Heart right ventricle (tissue), 16 donors: ENCODE measurements at places on chromosomes 11 and 22.

DNA sequence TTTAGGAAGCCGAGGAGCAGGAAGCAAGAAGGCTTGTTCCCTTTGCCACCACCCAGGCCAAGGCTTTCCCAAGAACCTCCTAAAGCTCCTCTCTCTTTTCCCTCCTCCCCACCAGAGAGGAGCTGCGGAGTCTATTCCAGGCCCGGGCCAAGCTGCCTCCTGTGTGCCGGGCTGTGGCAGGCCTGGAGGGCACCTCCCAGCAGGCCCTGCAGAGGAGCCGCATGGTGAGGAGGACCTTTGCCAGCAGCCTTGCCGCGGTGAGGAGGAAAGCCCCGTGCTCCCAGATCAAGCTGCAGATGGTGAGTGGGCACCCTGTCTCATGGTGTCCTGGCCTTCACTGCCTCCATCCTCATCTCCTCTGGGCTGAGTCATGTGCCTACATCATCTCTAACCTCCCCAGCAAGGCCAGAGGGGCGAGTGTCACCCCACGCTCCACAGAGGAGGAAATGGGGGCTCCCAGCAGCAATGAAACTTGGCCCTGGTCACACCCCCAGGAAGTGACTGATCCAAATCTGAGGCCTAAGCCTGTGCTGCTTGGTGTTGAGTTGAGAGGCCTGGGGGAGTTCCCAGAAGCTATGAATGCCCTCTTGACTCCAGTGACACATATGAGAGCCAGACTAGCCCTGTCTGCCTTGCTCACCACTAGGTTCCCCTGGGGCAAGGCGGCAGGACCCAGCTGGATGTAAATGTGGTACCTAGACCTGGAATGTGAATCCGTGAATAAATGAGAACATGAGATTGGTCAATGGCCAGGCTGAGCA is 104.2 kb downstream of the MYO18B start:
- DNase-seq = no peak

- DNase-seq = no peak
Observed at GRCh38 chr11:1228101-1228821, 5.4 kb downstream of the MUC5B start.

DNA sequence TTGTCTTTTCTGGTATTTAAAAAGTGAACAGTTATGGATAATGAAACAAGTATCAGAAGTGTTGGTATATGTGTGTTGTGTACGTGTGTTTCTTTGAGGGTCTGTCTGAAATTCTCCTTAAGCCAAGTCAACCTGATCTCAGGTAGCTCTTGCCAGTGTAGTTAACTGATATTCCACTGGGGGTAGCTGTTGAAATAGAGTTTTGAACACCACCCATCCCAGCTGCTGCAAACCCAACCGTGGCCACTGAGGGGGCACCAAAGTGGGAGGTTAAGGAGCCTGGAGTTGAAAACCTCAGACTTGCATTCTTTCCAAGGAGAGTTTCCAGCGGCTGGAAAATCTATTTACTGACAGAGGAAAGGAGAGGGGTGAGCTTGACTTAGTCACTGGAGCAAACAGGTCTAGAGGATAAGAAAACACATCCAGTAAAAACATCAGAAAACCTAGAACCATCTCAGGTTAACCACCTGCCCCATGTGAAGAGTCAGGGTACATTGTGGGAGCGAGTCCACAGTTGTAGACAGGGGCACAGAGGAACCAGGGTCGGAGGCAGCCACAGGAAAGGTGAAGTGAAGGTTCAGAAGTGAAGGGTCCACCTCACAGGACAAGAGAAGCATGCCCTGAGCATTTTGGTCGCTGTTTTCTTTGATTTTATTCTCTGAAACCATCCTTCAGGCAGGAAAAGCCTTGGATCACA is 8.8 kb upstream of the CUL5 start:
- no peak for DNase-seq

- DNase-seq = no peak
Observed at GRCh38 chr11:125401746-125402145, 94.3 kb downstream of the FEZ1 start.

- no peak for DNase-seq
Observed at GRCh38 chr11:85310479-85310878, 316.7 kb downstream of the DLG2 start.

- DNase-seq = peak; percentile 79
Observed at GRCh38 chr22:37905534-37906363, at the start of gene MICALL1. Gene MICALL1 (plus strand): TSS chr22:37906297. CDS start chr22:37906423, 126 bp downstream.

DNA sequence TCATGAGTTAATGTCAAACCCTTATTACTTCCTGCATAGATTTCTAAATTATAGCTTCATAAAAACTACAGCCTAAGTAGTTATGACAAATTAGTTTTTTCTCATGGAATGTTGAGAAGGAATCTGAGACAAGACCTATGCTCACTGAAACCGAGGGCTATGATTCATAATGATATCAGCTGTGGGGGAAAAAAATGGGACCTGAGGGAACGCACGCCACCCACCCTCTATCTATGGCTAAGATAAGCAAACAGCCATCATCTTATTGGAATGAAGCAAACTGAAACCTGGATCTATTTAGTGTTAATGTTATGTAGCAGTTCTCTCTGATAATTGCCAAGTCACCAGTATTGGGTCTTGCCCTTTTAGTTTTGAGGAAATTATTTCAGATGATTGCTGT is 906.9 kb upstream of the RAG2 start:
- no peak for DNase-seq

GRCh38 chr11:44286268-44286880 is 23.6 kb downstream of the ALX4 start:
- DNase-seq = peak; percentile 56

DNA sequence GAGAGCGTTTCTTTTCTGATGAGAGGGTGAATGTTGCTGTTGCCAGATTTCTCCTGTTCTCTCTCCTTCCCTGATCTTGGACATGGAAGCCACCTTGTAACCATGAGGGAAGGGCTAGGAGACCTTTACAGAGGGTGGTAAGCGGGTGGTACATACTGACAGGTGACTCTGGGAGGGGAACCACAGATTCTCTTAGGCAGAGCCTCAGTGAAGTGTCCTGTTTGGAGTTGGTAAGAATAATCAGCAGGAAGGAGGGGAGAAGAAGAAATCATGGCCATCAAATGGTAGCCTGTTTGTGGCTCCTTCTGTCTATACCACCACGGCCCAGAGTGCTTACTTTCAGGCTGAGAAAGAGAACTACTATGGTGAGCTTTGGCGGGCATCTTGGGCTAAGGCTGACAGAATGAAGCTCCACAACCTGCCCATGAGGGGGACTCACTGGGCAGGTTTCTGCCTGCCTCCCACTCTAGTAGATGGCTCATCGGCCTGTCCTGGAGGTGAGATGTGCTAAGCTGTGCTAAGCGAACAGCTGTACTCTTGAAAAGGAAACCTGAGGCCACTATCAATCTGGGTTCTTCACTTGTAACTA is 55.3 kb upstream of the CLTCL1 start:
- DNase-seq = no peak

GRCh38 chr22:21921729-21922128 is 30.9 kb downstream of the PPM1F start:
- DNase-seq = no peak

DNA sequence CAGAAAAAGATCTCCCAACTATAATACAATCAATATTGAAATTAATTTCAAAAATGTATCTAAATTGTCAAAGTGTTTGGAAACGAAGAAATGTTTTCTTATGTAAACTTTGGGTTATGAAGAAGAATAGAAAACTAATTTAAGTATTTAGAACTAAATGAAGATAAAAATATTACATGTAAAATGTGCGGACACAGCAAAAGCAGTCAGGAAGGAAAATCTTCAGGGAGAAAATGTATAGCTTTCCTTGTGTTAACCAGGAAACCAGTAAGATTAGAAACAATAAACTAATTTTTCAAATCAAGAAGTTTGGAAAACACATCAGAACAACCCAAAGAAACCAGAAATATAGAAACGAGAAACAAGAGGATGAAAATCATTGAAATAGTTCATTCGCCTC is 466.5 kb downstream of the BRD1 start:
- no peak for DNase-seq

GRCh38 chr11:20417771-20418170 is 30.3 kb downstream of the PRMT3 start:
- no peak for DNase-seq

- no peak for DNase-seq
Observed at GRCh38 chr11:83170865-83171264, 13.9 kb downstream of the PCF11 start.

GRCh38 chr11:85391141-85391540 is 236.0 kb downstream of the DLG2 start:
- DNase-seq = no peak

DNA sequence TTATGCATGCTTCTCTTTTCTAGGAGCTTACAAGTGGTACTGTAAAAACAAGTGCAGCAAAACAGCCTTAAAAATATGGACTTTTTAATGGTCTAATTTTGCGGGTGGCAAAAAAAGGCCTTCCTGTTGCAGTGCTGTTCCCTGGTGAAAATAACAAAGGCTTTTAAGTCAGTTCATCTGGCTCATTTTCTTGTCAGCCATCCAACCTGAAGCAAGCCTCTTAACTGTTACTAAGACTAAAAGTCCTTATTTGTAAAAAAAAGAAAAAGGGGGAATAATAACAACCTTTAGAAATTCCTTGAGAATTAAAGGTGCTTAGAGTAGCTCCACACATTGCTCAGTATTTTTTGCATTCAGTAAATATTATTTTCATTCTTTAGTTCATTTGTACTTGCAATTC is 200.5 kb upstream of the CHORDC1 start:
- DNase-seq = no peak

GRCh38 chr22:35886309-35886708 is 142.3 kb downstream of the RBFOX2 start:
- no peak for DNase-seq

DNA sequence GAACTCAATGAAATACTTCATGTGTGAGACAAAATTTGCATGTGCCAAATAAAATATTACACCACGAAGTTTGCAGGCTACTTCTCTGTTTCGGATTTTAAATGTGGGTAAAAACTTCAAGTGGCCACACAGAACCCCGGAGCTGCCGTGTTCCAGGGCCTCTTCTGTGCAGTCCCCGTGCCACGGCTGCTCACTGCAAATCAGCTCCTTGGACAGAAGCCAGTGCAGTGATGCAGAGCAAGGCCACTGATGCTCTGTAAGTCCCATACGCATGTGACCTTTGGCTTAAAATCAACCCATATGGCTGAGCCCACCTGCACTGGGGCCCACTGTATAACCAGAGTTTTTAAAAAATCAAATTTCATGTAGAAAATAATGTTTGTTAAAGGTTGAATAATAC is 1309.4 kb downstream of the TBC1D22A start:
- DNase-seq = no peak

GRCh38 chr11:125101596-125101995 is 9.8 kb downstream of the TMEM218 start:
- DNase-seq = no peak

DNA sequence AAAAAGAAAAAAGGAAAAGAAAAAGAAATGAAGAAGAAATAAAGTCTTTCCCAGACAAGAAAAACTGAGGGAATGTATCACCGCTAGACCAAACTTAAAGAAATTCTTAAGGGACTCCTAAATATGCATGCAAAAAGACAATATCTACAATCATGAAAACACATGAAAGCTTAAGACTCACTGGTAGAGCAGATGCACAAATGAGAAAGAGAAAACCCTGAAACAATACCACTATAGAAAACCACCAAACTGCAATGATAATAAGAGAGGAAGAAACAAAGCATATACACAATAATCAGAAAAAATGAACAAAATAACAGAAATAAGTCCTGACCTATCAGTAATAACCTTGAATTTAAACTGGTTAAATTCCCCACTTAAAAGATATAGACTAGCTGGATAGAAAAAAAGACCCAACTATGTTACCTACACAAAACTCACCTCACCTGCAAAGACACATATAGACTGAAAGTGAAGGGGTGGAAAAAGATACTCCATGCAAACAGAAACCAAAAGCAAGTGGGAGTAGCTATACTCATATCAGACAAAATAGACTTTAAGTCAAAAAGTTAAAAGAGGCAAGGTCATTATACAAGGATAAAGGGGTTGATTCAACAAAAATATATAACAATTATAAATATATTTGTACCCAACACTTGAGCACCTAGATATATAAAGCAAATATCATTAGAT is 61.3 kb upstream of the NARS2 start:
- no peak for DNase-seq

- DNase-seq = no peak
Observed at GRCh38 chr22:47190276-47190956, 428.0 kb downstream of the TBC1D22A start.

DNA sequence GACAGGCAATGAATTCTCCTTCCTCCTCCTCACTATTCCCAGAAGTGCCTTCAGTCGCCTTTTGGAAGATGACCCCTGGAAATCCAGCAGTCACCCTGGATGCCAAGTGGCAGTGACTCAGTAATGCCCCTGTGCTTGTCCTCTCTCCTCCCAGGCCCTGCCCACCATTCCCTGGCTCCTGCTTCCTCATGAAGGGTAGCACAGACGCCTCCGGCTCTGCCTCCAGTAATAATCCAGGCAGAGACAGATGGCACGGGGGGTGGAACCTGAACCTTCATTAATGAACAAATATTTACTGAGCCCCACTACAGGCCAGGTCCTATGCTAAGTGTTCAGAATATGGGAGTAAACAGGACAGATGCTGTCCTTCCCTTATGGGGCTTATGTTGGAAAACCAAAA is 23.2 kb downstream of the SYT13 start:
- no peak for DNase-seq

GRCh38 chr11:119615003-119615881 is 113.8 kb downstream of the NECTIN1 start:
- no peak for DNase-seq

GRCh38 chr22:27472975-27473374 is 328.6 kb downstream of the MN1 start:
- no peak for DNase-seq

DNA sequence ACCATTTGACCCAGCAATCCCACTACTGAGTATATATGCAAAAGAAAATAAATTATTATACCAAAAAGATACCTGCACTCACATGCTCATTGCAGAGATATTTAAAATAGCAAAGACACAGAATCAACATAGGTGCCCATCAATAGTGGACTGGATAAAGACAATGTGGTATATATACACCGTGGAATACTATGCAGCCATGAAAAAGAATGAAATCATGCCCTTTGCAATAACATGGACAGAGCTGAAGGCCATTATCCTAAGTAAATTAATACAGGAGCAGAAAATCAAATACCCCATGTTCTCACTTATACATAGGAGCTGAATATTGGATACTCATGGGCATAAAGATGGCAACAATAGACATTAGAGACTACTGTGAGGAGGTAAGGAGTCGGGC is 68.7 kb downstream of the DLG2 start:
- no peak for DNase-seq

DNA sequence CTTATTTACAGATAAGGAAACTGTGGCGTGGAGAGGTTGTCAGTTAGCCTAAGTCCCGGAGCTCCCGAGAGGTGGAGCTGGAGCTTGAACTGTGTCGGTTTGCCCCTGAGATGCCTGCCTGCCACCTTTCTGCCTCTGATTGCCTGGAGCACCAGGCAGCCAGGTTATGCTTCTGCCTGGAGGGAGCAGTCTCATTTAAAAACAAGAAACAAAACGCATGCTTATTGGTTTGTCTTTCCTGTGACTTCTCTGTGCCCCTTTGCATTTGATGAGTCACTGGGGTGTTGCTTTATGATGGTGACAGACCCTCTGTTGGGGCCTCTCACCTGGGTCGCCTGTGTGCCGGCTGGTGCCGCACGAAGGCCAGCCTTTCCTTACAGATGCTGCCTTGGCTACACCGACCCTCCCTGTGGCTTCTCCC is 12.2 kb downstream of the AP2A2 start:
- no peak for DNase-seq

GRCh38 chr11:110177086-110177456 is 83.9 kb downstream of the ZC3H12C start:
- no peak for DNase-seq
